PC-9 (cell line): ENCODE measurements at places on chromosomes 11 and 22. TPM values are rescaled to one million over a fixed set of nuclear protein-coding genes. Genes with fewer than 3 reads are reported as not detected.
A peak's percentile ranks its signal among the peaks of the same experiment; 100 is the strongest.

GRCh38 chr11:67649634-67650510, 658 bp downstream of the ACY3 start:
- H3K27me3 ChIP-seq = no peaks in the 10 kb centered on the region
- H3K27ac ChIP-seq = no peak overlapping the region
- peak; percentile 58 for DNase-seq
- H3K36me3 ChIP-seq = no peaks in the 10 kb centered on the region
- no peaks in the 10 kb centered on the region for H3K4me1 ChIP-seq

CRYBB3 gene
- total RNA-seq = 0.85 and 2.1 TPM in 2 replicates

DNA sequence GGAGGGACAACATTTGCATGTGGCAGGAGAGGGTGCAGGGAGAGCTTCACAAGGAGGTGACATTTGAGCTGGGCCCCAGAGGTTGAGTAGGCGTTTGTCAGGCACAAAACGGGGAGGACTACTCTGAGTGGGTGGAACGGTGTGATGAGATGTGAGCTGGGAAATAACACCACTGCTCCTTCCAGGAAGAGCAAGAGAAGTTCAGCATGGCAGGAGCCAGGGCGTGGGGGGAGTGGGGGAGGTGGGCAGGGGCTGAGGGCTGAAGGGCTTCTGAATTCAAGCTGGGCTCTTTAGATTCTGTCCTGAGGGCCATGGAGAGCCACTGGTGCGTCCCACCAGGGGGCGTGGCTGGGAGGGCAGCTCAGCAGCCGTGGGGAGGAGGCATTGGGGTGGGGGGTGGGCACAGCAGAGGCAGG, 54.2 kb downstream of the OTOG start:
- no peaks in the 10 kb centered on the region for H3K4me1 ChIP-seq
- H3K27ac ChIP-seq = no peak overlapping the region
- H3K4me3 ChIP-seq = no peak overlapping the region
- no peaks in the 10 kb centered on the region for H3K36me3 ChIP-seq
- DNase-seq = no peak
- H3K27me3 ChIP-seq = peaks cover 27% of the 10 kb centered on the region

GRCh38 chr11:114130115-114130576, 70.6 kb downstream of the ZBTB16 start:
- H3K27ac ChIP-seq = no peak overlapping the region
- no peaks in the 10 kb centered on the region for H3K4me1 ChIP-seq
- no peak overlapping the region for H3K4me3 ChIP-seq
- H3K27me3 ChIP-seq = peaks cover 99% of the 10 kb centered on the region
- H3K36me3 ChIP-seq = no peaks in the 10 kb centered on the region
- DNase-seq = no peak

GRCh38 chr11:72482211-72482812, 48.0 kb upstream of the CLPB start:
- no peak overlapping the region for H3K4me3 ChIP-seq
- peaks cover 8% of the 10 kb centered on the region for H3K4me1 ChIP-seq
- peak; percentile 53 for DNase-seq
- no peak overlapping the region for H3K27ac ChIP-seq

APOBEC3H gene
- 1.5 and 2.5 TPM in 2 replicates for total RNA-seq

DNA sequence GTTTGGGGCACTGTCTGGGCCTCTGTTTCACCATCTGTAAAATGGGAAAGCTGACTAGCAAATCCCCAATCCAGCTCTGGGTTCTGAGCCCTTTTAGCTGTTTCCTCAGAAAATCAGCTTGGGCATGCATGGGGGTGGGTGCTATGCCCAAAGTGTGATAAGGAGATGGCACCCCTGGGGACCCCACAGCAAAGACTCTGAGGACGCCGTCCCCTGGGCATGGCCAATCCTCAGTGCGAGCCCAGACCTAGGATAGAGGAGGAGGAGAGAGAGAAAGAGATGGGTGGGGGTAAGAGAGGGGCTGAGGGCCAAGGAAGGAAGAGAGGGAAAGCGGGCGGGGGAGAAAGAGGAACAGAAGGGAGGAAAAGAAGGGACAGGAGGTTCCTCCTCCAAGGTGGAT, 31.8 kb downstream of the TPBGL start:
- no peak overlapping the region for H3K4me3 ChIP-seq
- no peak overlapping the region for H3K27ac ChIP-seq
- DNase-seq = no peak

GRK3 gene
- 0.37 and 0.38 TPM in 2 replicates for total RNA-seq

MAPK8IP1 gene
- 13.6 and 18.8 TPM in 2 replicates for total RNA-seq

- DNase-seq = no peak
- no peaks in the 10 kb centered on the region for H3K4me1 ChIP-seq
- no peaks in the 10 kb centered on the region for H3K36me3 ChIP-seq
These were observed 44.5 kb downstream of the SLCO2B1 start for GRCh38 chr11:75195167-75195962.

RAB39A gene
- total RNA-seq = not detected in 2 replicates

- no peaks in the 10 kb centered on the region for H3K27me3 ChIP-seq
- H3K4me1 ChIP-seq = no peaks in the 10 kb centered on the region
These were observed 20.0 kb upstream of the RAB39A start for GRCh38 chr11:107908211-107908610.

DNA sequence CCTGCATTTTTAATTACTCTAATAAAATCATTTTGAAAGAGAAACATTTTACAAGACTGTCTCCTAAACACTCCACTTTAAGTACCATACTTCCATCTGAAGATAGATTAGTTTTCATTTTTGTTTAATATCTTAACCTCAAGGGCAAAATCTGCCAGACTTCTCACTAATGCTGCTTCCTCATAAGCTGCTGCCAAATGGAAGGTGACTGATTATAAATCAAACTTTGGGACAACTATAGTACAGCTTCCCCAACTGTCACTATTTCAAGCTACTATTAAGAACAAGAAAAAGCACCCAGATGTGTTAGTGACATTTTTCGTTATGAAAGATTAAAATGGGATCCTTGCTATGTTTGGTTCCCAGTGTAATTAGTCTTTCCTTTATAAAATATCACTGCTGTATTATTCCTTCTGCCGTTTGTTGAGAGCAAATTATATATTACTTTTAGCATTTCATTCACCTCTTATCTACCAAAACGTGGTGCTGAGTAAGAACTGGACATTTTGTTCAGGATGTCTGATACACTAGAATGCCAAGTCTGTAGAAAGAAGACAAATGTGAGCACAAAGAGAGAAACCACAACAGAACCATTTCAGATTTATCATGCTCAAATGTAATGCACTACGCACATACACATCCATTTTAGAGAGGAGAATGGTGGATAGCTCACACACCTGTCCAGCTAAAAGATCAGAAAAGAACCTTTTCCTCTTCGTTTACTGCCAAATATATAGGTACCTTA, 312.2 kb upstream of the C11orf87 start:
- H3K36me3 ChIP-seq = no peaks in the 10 kb centered on the region
- no peak for DNase-seq
- no peak overlapping the region for H3K27ac ChIP-seq
- no peak overlapping the region for H3K4me3 ChIP-seq
- H3K4me1 ChIP-seq = no peaks in the 10 kb centered on the region
- H3K27me3 ChIP-seq = no peaks in the 10 kb centered on the region; the same call in 1 of the 2 replicates

SGSM1 gene
- total RNA-seq = 0.08 and 0.48 TPM in 2 replicates

GRCh38 chr22:42937164-42937843, 77.6 kb downstream of the PACSIN2 start:
- DNase-seq = peak; percentile 89
- peaks cover 83% of the 10 kb centered on the region for H3K4me1 ChIP-seq
- 0 out of 2 replicates have a peak, but pooled peaks cover 5% of the 10 kb centered on the region for H3K36me3 ChIP-seq
- no peaks in the 10 kb centered on the region for H3K27me3 ChIP-seq
- H3K4me3 ChIP-seq = peak overlapping the region; percentile 37; the same call in 1 of the 2 replicates

DNA sequence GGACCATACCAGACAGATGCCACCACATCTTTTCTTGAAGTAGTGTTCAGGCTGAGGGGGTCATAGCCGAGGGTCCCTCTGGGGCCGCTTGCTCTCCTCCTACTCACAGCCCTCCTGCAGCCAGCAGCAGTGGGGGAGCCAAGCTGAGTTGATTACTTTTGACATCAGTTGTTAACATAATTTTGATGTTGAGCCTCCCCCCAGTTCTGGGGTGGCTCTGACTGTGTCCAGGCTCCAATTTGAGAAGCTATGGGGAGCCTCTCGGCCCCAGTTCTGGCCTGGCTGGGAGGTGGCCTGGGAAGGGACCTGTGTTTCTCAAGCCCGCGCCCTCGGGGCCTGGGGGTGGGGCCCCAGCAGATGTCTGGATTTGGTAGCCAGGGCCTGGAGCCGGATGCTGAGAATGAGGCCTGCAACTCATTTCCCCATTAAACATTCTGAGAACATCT, 47.9 kb downstream of the KCNQ1OT1 start:
- H3K36me3 ChIP-seq = no peaks in the 10 kb centered on the region
- no peak overlapping the region for H3K4me3 ChIP-seq
- no peak for DNase-seq
- H3K4me1 ChIP-seq = no peaks in the 10 kb centered on the region

DNA sequence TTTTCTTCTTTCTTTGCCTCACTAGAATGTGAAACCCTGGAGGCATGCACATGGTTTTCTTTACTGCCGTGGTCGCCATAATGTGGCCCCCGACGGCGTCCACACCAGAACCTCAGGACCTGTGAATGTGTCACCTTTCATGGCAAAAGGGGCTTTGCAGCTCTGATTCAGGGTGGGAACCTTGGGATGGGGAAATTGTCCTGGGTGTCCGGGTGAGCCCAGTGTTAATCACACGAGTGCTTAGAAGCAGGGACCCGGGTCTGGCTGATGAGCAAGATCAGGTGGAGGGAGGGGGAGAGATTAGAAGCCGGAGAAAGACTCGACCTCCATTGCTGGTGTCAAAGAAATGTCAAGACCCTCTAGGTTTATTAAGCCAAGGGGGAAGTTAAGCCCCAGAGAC, 74.7 kb upstream of the SHISAL1 start:
- no peaks in the 10 kb centered on the region for H3K36me3 ChIP-seq
- H3K4me3 ChIP-seq = no peak overlapping the region
- H3K27ac ChIP-seq = no peak overlapping the region
- H3K4me1 ChIP-seq = peaks cover 8% of the 10 kb centered on the region
- H3K27me3 ChIP-seq = no peaks in the 10 kb centered on the region
- DNase-seq = peak; percentile 28

GRCh38 chr22:46499805-46500189, 37.6 kb downstream of the CELSR1 start:
- DNase-seq = no peak
- H3K36me3 ChIP-seq = no peaks in the 10 kb centered on the region
- no peak overlapping the region for H3K27ac ChIP-seq
- H3K4me3 ChIP-seq = no peak overlapping the region

C11orf87 gene
- total RNA-seq = not detected in 2 replicates

RGL4 gene
- not detected in 2 replicates for total RNA-seq

OR51E1 gene
- total RNA-seq = not detected in 2 replicates

- peak overlapping the region; percentile 55 for H3K4me3 ChIP-seq
- H3K27me3 ChIP-seq = peaks cover 97% of the 10 kb centered on the region
- no peak for DNase-seq
These were observed 170.2 kb downstream of the BRD1 start for GRCh38 chr22:49657275-49657973.

- no peak overlapping the region for H3K4me3 ChIP-seq
- no peaks in the 10 kb centered on the region for H3K36me3 ChIP-seq
- H3K27ac ChIP-seq = no peak overlapping the region
- H3K27me3 ChIP-seq = no peaks in the 10 kb centered on the region
- no peaks in the 10 kb centered on the region for H3K4me1 ChIP-seq
- no peak for DNase-seq
These were observed 56.6 kb upstream of the LIN7C start for GRCh38 chr11:27563201-27563600.

LDHAL6A gene
- not detected in 2 replicates for total RNA-seq

DNA sequence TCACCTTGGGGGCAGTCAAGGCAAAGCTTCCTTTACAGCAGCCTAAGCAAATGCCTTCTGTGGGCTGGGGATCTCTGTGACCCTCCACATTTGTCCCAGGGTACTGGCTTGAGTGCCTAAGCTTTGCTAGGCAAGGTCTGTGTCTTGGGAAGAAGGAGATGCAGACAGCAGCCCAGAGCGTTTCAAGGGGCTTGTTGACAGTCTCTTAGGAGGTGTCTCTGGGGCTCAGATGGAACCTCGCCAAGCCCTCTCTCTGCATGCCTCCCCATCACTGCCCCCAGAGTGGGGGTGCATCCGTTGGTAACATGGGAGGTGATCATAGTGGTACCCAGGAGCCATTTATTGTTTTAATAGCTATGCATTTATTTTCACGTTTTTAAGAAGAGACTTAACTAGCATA, 29.1 kb upstream of the TMPRSS4 start:
- H3K36me3 ChIP-seq = no peaks in the 10 kb centered on the region
- no peak overlapping the region for H3K27ac ChIP-seq
- H3K4me1 ChIP-seq = no peaks in the 10 kb centered on the region; the same call in 1 of the 2 replicates
- peaks cover 11% of the 10 kb centered on the region; the same call in 1 of the 2 replicates for H3K27me3 ChIP-seq
- no peak for DNase-seq
- no peak overlapping the region for H3K4me3 ChIP-seq

DNA sequence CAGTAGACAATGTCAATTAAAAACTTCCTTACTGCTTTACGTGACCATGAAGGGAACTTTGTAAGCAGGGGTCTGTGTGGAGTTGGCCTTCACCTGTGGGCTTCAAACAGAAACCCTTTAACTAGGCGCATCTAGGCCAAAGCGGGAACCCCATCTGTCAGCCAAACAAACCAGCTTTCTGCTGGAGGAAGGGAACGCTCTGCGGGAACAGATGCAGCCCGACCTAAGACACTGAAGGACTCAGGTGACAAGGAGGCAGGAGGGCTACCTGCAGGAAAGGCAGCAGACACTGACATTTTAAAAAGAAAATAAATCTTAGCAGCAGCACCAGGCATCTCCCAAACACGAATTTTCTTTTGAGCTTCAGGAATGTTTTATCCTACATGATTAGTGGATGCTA, 78.4 kb downstream of the CADM1 start:
- H3K27ac ChIP-seq = no peak overlapping the region
- no peak overlapping the region for H3K4me3 ChIP-seq
- no peaks in the 10 kb centered on the region for H3K36me3 ChIP-seq
- H3K27me3 ChIP-seq = peaks cover 70% of the 10 kb centered on the region

PDE3B gene
- not detected in 2 replicates for total RNA-seq

DNA sequence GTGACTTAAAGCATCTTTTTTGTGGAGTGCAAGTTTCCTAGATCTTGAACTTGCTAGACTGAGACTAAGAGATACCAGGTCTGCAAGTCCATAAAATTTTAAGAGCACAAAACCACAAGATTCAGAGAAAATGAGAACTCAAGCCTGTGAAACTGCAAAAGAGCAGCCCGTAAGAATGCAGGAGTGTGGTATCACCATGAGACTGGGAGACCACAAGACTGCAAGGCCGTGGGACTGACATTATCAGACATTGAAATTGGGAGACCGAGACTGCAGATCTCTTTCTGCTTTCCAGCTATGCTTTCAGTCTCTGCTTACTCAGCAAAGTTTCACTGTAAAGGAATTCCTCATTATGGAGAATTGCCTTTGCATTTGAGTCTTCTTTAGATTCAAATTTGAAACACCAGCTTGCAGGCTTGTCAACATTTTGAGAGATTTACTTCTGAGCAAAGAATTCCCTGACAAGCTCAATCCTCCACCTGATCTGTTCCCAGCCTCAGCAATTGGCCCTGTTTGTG, 621.2 kb downstream of the KCNA4 start:
- DNase-seq = no peak
- no peaks in the 10 kb centered on the region for H3K36me3 ChIP-seq
- H3K27ac ChIP-seq = no peak overlapping the region
- no peak overlapping the region for H3K4me3 ChIP-seq
- H3K4me1 ChIP-seq = no peaks in the 10 kb centered on the region
- no peaks in the 10 kb centered on the region for H3K27me3 ChIP-seq
